Right renal pelvis (tissue), 4 donors: ENCODE measurements at places on chromosomes 11 and 22.

DNA sequence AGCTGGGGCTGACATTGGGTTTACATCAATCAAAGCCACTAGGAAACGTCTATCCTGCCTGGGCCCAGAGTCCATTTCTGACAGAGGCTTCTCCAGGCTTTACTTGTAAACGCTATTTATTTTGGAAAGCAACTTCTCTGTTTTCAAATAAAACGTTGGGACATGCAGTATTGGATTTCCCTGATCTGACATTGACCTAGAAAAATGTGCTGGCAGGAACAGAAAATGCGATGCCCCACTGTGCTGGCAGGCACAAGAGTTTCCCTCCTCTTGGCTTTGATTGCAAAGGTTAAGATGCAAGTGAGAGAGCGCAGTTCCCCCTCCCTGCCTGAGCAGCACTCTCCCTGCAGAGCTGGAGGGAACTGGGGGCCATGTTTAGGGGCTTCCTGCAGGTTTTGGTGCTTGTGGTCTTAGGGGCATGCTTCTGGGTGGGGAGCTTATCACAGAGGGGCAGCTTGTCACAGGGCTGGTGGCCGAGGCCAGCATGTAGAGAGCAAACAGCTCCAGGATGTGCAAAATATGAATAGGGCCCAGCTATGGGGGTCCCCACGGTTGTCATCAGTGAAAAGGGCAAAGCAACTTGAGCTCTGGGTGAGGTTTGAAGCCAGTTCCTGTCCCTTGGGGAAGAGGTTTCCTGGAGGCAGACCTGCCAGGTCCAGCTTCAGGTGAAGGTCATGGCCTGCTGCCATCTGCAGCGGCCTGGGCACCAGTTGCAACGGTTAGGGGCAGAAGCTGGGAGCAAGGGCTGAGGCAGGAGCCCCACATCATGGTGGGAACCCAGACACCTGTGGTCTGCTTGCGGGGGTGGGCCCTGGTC, 42.3 kb upstream of the DKK3 start:
- DNase-seq: no peak

- DNase-seq: no peak
Measured at GRCh38 chr11:61880454-61880853, 10.9 kb downstream of the FADS3 start.

GRCh38 chr11:86815726-86816125, 15.4 kb downstream of the PRSS23 start:
- no peak for DNase-seq

DNA sequence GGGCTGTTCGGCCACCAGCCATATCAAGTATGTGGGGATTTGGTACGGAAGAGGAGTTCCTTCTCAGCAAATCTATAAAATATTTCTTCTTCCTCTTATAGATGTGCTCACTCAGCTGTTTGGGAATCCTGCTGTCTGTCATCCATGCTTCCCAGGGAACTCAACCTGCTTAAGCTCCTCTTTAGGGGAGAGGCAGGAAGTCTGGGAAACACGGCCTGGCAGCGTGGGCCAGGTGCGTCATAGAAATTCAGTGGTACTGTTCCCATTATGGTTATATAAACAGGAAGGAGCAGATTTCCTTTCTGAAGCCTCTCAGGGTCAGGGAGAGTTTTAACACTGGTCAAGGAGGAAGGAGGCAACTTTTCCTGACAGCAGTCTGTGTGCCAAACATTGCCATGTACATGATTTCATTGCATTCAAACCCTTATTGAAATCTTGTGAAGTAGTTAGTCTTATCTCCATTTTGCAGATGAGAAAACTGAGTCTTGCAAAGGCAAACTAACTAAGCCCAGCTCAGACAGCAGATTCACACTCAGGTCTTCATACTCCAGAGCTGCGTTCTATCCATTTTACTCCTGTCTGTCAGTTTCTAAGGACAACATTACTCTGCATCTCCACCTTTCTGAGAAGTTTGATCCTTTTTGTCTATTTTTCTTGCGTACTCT, 35.4 kb upstream of the AMOTL1 start:
- no peak for DNase-seq

DNA sequence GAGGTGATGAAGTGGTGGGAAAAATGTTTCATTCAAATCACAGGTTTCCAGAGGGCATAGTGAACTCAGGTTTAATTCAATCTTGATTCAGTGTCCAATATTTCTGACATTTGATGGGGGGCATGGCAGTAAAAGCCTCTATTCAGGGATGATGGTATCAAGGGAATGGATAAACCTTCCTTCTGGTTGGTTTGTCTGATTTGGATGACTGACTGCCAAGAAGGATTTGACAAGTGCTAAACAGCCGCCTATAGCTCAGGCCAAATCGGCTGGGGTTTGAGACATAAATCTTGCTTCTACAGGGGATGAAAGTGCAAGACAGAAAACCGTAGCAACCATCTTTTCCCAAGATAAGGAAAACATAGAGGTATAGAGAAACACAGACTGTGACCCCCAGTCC, 121.8 kb upstream of the C11orf87 start:
- DNase-seq: no peak

DNA sequence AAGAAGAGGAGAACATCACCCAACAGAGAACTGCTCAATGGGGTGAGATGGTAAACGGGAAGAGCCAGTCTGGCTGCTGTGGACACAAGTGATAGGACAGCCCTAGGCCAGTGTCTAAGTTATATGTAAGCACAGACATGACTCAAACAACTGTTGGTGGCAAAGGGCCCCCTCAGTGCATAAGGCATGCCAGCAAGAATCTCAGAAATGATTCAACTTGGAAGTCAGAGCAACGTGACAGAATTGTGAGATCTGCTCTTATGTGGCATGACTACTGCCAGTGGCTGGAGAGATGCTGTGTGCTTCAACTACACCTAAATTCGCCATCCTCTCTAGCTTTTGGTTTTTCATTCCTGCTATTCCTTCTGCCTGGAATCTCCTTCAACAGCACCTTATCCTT, 7.4 kb downstream of the SLN start:
- DNase-seq: no peak

DNA sequence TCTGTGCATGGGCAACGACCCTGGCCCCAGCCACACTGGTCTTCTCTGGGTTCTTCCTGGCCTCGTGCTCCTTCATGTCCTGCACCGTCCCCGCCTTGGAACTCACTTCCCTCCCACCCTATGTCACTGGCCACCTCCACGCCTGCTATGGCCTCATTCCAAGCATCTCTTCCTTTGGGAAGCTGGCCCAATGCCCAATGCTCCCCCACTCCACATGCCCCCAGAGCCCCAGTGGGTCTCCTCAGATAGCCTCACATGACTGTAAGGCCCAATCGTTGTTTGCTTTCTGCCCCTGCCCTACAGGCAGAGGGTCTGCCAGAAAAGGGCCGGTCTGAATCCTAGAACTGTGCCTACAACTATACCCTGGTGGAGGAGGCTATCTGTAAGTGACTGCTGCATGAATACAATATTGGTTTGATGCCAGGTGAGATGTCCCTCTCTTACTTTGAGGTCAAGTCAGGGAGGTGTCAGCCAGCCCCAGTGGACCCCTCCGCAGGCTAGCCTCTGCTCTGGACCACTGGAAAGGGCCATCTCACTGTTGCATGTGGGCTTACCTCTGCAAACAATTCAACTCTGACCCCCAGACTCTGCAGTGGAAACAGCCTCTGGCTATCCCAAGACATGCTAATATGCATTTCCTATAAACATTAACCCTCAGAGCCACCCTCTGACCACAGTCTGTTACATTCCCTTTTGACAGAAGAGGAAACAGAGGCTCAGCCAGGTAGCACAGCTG, 2.1 kb upstream of the GNAZ start:
- DNase-seq: no peak

GRCh38 chr11:90204832-90205646, 17.8 kb downstream of the CHORDC1 start:
- no peak for DNase-seq

GRCh38 chr22:23192133-23192532, 11.8 kb downstream of the BCR start:
- DNase-seq: no peak

GRCh38 chr22:23305922-23306374, 125.6 kb downstream of the BCR start:
- DNase-seq: no peak

GRCh38 chr22:37351232-37351631, 68.9 kb downstream of the CYTH4 start:
- no peak for DNase-seq

DNA sequence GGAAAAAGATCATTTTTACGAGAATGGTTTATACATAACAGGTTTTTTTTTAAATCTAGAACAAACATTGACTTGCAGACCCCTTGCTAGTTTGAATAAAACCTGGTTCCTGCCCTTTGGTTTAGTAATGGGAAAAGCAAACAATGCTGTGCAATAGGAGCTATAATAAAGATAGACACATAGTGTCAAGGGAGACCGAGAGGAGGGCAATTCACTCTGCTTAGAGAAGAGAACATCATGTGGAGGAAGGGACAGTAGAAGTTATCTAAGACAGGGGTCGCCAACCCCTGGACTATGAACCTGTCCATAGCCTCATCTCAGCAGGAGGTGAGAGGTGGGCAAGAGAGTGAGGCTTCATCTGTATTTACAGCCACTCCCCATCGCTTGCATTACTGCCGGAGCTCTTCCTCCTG, 7.0 kb upstream of the RDX start:
- DNase-seq: no peak

DNA sequence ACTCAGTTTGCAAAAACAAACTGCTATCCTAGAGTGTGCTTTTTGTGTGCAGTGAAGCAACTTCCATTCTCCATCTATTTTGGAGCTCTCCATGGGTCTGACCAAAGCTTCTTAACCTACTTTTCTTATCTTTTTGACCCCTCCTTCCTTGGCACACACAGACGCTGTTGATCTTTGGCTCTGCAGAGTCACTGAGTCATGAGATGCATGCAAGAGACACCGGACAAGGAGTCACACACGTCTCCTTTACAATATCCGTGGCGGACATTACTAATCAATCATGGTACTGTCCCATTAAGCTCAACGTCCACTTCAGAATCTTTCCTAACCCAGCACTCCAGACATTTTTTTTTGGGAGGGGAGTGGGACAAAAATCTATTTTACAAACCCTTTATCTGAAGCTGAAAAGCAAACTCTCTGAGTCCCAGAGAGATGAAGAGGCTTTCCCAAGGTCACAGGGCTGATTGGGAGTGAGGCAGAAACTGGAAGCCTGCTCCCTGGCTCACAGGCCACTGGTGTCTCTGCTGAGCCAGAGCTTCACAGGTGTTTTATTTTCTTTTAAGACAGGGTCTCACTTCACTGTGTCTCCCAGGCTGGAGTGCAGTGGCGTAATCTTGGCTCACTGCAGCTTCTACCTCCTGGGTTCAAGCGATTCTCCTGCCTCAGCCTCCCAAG, 165.8 kb upstream of the SYT13 start:
- DNase-seq: no peak

GRCh38 chr11:5922749-5923426, 19.2 kb upstream of the OR56A3 start:
- DNase-seq: no peak

DNA sequence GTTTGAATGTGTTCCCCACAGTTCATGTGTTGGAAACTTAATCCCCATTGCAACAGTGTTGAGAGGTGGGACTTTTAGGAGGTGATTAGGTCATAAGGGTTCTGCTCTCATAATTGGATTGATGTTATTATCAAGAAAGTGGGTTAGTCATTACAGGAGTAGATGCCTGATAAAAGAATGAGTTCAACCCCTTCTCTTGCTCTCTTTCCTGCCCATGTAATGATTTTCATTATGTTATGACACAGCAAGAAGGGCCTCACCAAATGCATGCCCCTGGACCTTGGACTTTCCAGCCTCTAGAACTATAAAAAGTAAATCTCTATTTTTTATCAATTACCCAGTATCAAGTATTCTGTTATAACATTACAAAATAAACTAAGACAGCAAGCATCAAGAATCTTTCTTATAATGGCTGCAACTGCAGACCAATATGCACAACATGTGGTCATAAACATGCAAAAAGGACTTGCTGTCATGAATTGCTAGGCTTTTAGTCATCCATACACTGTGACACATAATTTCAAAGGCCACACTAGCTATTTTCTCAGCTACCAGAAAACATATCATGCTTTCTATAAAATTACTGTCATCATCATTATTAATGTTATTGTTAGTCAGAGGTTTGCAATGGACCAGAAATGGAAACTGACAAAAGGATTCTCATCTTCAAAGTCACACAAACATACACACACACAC, 99.9 kb upstream of the GUCY1A2 start:
- no peak for DNase-seq

- no peak for DNase-seq
Measured at GRCh38 chr22:21606775-21607174, 23.0 kb downstream of the YDJC start.

DNA sequence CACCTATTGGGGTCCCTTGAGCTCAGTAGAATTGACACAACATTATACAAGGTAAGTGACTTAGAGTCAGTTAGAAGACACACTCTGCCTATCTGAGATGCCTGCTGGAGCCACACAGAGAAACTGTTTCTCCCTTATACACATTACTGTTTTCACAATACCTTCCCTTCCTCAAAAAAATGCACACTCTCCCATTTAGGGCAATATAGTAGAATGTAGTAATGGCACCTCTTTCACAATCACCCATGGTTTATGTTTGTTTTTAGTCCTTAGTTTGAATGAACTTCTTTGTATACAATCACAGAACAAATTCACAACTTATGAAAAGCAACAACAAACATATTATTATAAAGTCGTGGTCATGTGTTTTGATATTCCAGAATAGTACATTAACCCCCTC, 14.3 kb downstream of the OR52H1 start:
- DNase-seq: no peak

GRCh38 chr11:75380716-75381420, 18.4 kb upstream of the RPS3 start:
- DNase-seq: no peak

DNA sequence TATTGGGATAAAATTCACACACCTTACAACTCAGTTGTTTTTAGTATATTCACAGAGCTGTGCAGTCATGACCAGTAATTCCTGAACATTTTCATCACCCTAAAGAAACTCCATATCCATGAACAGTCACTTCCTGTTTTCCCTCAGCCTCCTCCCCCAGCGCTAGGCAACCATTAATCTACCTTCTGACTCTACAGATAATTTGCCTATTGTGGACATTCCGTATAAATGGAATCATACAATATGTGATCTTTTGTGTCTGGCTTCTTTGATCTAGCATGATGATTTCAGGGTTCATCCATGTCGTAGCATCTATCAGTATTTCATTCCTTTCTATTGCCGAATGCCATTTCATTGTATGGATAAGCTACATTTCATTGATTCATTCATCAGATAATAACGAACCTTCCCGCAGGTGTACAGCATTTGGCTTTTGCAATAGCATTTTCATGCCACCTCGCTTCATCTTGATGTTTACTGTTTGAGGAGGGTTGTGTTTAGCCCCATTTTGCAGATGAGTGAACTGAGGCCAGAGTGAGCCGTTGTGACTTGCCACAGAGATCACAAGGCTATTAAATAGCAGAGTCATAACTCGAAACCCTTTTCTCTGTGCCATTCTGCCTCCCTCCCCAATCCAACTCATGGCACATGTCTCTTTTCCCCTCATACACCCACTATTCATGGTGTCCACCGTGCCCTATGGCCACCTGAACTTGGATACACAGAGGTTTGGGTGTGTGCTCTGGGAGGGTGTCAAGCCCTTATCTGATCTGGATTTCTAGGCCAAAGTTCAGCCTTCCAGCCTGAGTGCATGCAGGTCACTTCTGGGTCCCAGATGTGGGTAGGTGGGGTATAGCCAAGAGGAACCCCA, 11.1 kb upstream of the MYH9 start:
- DNase-seq: no peak
